ENCODE measurements at places on chromosomes 7 and 10. TPM values are rescaled to one million over a fixed set of nuclear protein-coding genes. Genes with fewer than 3 reads are reported as not detected.

Gene FGFR2
- total RNA-seq, result 78.0 TPM

Gene ANXA8
- total RNA-seq, result 2.0 TPM

Gene FAM25G
- not detected for total RNA-seq

Gene H2BK1
- total RNA-seq, result not detected

Gene GJD4
- total RNA-seq, result not detected

Gene SFTPA1
- not detected for total RNA-seq

Gene FOXP2
- total RNA-seq, result 13.9 TPM

DNA sequence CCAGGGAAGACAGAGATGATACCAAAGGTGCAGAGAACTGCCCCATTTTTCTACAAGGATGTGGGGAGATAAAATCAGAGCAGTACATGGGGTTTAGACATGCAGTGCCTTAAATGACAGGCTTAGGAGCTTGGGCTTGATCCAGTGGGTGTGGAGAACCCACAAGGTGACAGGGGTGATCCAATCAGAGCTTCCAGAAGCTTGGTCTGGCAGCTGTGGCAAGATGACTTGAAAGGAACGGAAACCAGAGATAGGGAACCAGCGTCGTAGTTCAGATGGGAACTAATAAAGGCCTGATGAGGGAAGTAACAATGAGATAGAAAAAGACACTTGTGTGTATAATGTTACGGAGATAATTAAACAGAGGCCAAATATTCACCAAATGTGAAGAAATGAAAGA lies 80.7 kb downstream of the SLC37A3 start:
- no peak overlapping the region for H3K27ac ChIP-seq
- H3K27me3 ChIP-seq, result no peaks in the 10 kb centered on the region
- no peak for DNase-seq
- H3K4me1 ChIP-seq, result peaks cover 10% of the 10 kb centered on the region
- no peak overlapping the region for H3K4me3 ChIP-seq

GRCh38 chr10:133110609-133111275 lies 23.0 kb downstream of the ADGRA1 start:
- no peak overlapping the region for H3K4me3 ChIP-seq
- DNase-seq, result no peak
- H3K4me1 ChIP-seq, result no peaks in the 10 kb centered on the region
- H3K27ac ChIP-seq, result no peak overlapping the region
- H3K27me3 ChIP-seq, result no peaks in the 10 kb centered on the region

DNA sequence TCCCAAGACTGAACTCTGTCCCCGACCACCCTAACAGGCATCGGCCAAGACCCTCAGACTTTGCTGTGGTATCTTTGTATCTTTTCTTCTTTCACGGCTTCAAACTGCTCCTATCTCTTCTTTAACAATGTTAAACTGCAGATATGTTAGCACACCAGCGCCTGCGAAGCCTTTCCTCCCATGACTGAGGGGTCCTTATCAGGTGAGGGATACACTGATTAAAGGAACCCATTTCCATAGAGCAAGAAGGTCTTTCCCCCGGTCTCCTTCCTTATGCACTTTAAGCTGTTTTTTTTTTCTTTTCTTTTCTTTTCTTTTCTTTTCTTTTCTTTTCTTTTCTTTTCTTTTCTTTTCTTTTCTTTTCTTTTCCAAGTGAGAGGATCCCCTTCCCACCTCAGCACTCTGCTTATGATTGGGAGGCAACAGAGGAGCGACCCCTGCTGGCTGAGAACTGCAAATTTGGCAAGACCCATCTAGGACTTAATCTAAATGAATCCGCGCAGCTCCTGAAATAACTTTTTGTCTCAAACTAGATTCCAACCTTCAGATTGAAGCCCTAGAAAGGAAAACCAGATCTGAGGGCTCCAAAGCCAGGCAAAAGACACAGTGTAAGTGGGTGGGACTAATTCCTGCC lies 109.9 kb downstream of the ITGB8 start:
- no peak overlapping the region for H3K4me3 ChIP-seq
- H3K36me3 ChIP-seq, result no peaks in the 10 kb centered on the region
- H3K4me1 ChIP-seq, result peaks cover 32% of the 10 kb centered on the region
- no peak overlapping the region for H3K27ac ChIP-seq
- no peaks in the 10 kb centered on the region for H3K27me3 ChIP-seq
- no peak for DNase-seq

GRCh38 chr10:15121707-15122106 lies 24.6 kb downstream of the RPP38 start:
- peaks cover 2% of the 10 kb centered on the region for H3K4me1 ChIP-seq
- H3K27ac ChIP-seq, result no peak overlapping the region
- peaks cover 34% of the 10 kb centered on the region for H3K36me3 ChIP-seq
- no peaks in the 10 kb centered on the region for H3K27me3 ChIP-seq
- DNase-seq, result no peak

DNA sequence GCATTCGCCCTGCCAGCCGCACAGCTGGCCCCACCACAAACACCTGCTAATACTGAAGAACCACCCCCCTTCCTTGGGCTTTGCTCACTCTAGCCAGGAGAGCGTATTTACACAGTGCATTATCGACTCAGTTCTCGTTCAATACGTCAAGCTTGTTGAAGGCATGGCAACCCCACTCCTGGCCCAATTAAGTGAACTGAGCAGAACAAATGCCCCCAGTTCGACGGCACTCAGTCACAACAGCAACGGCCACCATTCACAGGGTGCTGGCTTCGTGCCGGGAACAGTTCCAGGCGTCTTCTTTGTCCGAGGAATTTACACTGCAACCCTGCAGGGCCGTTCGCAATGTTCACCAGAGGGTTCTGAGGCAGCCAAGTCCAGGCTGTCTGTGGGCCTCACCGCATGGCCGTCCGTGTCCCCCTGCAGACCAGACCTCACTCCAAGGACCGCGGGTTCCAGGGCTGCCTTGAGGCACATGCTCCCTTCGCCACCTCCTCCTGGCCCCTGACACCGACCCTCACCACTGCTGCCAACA lies 175.3 kb downstream of the DIP2C start:
- H3K4me1 ChIP-seq, result peaks cover 28% of the 10 kb centered on the region
- peak overlapping the region; percentile 14 for H3K27ac ChIP-seq
- no peaks in the 10 kb centered on the region for H3K27me3 ChIP-seq
- no peak overlapping the region for H3K4me3 ChIP-seq
- no peak for DNase-seq

DNA sequence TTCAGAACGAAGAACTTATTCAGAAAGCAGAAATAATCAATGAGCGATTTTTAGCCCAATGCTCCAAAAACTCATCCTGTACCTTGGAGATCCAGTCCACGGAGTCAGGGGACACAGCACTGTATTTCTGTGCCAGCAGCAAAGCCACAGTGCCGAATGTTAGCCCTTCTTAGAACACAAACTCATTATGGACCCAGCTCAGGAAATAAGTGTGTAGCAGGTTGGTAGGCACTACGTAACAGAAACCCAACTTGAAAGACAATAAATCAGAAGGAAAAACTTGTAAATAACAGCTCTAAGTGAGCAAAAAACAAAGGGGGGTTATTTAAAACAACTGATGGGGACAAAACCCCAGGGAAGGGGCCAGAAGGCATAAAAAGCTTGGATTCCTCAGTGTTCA lies 112.0 kb upstream of the PRSS1 start:
- H3K4me1 ChIP-seq, result no peaks in the 10 kb centered on the region
- DNase-seq, result no peak
- no peak overlapping the region for H3K27ac ChIP-seq
- no peak overlapping the region for H3K4me3 ChIP-seq

- no peak for DNase-seq
- H3K27ac ChIP-seq, result no peak overlapping the region
- H3K36me3 ChIP-seq, result peaks cover 1% of the 10 kb centered on the region
Observed at GRCh38 chr10:70228491-70228890, 4.7 kb downstream of the PPA1 start.

GRCh38 chr7:38669965-38670520 lies 38.9 kb upstream of the AMPH start:
- peaks cover 45% of the 10 kb centered on the region for H3K27me3 ChIP-seq
- no peaks in the 10 kb centered on the region for H3K36me3 ChIP-seq
- H3K27ac ChIP-seq, result no peak overlapping the region
- H3K4me1 ChIP-seq, result no peaks in the 10 kb centered on the region

GRCh38 chr10:93495654-93496321 lies 624 bp upstream of the CEP55 start:
- H3K27me3 ChIP-seq, result peaks cover 8% of the 10 kb centered on the region
- peaks cover 17% of the 10 kb centered on the region for H3K4me1 ChIP-seq
- no peaks in the 10 kb centered on the region for H3K36me3 ChIP-seq
- DNase-seq, result no peak
- H3K4me3 ChIP-seq, result peak overlapping the region; percentile 90
- peak overlapping the region; percentile 85 for H3K27ac ChIP-seq

- H3K27ac ChIP-seq, result no peak overlapping the region
- peaks cover 10% of the 10 kb centered on the region for H3K27me3 ChIP-seq
- no peaks in the 10 kb centered on the region for H3K36me3 ChIP-seq
- no peak overlapping the region for H3K4me3 ChIP-seq
- DNase-seq, result no peak
Observed at GRCh38 chr7:103918631-103919271, 70.7 kb downstream of the RELN start.

- no peak overlapping the region for H3K4me3 ChIP-seq
- H3K27ac ChIP-seq, result no peak overlapping the region
- DNase-seq, result no peak
- peaks cover 9% of the 10 kb centered on the region for H3K36me3 ChIP-seq
- no peaks in the 10 kb centered on the region for H3K27me3 ChIP-seq
Observed at GRCh38 chr7:68348401-68348800, 1249.9 kb upstream of the AUTS2 start.
